ENCODE measurements at places on chromosomes 4 and X. TPM values are rescaled to one million over a fixed set of nuclear protein-coding genes. Genes with fewer than 3 reads are reported as not detected.

- no peak overlapping the region for H3K27ac ChIP-seq
- H3K36me3 ChIP-seq: no peaks in the 10 kb centered on the region
- DNase-seq: no peak
Measured at GRCh38 chrX:98071331-98071730, 1187.6 kb downstream of the RPA4 start.

GRCh38 chr4:20432088-20432487 is 180.4 kb downstream of the SLIT2 start:
- H3K4me3 ChIP-seq: peak overlapping the region; percentile 52
- DNase-seq: no peak
- no peaks in the 10 kb centered on the region for H3K36me3 ChIP-seq
- no peak overlapping the region for H3K27ac ChIP-seq
- peaks cover 7% of the 10 kb centered on the region for H3K4me1 ChIP-seq

DNA sequence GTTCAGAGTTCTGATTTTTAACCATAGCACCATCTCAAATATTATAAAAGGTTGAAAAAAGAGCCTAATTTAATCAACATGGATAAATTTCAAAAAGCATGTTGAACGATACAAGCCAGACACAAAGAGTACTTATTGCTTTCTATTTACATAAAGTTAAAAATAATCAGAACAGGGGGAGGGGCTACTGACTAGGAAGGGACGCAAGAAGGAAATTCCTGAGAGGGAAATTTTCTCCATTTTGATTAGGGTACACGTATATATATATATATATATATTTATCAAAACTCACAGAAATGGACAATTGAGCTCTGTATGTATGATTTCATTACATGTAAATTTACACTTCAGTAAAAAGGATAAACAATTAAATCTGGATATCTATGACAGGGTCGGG is 482 bp upstream of the MBTPS2 start:
- no peak for DNase-seq
- no peaks in the 10 kb centered on the region for H3K27me3 ChIP-seq
- H3K36me3 ChIP-seq: no peaks in the 10 kb centered on the region
- peak overlapping the region; percentile 83 for H3K4me3 ChIP-seq

DNA sequence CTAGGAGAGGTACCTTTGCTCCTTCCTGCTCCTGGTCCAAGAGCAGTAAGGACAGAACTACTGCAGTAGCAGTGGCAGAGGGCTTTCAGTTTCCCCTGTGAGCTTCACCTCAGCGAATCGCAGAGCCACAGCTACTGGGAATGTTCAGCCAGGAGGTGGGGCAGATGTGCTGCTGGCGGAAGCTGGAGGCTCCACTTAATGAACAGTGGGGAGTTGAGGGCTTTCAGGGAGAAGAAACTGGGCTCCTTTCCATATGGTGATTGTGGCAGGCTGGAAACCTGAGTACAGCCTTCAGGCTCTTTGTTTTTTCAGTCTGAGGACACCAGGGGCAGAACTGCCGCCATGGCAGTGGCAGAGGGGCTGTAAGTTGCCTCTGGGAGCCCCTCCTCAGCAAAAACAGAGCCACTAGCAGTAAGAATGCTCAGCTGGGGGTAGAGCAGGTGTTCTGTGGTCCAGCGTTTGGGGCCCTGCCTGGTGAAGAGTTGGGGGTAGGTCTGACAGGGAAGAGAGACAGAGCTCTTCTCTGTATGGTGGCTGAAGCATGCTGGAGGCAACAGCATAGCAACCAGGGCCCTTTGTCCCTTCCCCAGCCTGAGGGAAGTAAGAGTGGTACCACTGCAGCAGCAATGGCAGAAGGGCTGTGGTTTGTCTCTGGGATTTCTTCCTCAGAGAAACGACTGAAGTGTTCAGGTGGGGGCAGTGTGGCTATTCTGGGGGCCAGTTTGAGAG is 106.0 kb upstream of the GRXCR1 start:
- DNase-seq: no peak
- H3K4me1 ChIP-seq: no peaks in the 10 kb centered on the region
- no peak overlapping the region for H3K27ac ChIP-seq
- H3K36me3 ChIP-seq: no peaks in the 10 kb centered on the region
- no peak overlapping the region for H3K4me3 ChIP-seq
- no peaks in the 10 kb centered on the region for H3K27me3 ChIP-seq

FAT4 gene
- total RNA-seq: 83.7 TPM

- no peaks in the 10 kb centered on the region for H3K27me3 ChIP-seq
- no peaks in the 10 kb centered on the region for H3K4me1 ChIP-seq
- DNase-seq: no peak
- H3K4me3 ChIP-seq: no peak overlapping the region
- H3K27ac ChIP-seq: no peak overlapping the region
Measured at GRCh38 chr4:183350317-183351071, 28.3 kb upstream of the CLDN24 start.

- no peak overlapping the region for H3K4me3 ChIP-seq
- no peak for DNase-seq
- no peaks in the 10 kb centered on the region for H3K36me3 ChIP-seq
- H3K27ac ChIP-seq: no peak overlapping the region
Measured at GRCh38 chr4:63529581-63530337, 879.5 kb downstream of the TECRL start.

XK gene
- 1.5 TPM for total RNA-seq

DNA sequence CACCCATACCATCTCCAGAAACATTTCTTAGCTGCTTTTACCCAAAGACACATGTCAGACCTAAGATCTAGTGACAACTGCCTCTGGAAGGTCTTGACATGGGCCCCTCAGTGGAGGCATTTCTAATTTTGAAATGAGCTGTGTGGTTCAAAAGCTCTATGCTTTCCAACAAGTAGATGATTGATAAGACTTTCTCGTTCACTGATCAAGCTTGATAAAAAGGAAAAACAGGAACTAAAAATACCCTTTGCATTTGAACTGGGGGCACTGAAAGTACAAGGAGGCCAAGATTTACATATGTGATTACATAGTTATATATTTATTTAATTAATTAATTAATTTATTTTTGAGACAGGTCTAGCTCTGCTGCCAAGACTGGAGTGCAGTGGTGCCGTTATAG is 61.3 kb upstream of the SCOC start:
- DNase-seq: no peak
- H3K36me3 ChIP-seq: no peaks in the 10 kb centered on the region
- no peak overlapping the region for H3K27ac ChIP-seq

HPGDS gene
- total RNA-seq: 2.8 TPM

DNA sequence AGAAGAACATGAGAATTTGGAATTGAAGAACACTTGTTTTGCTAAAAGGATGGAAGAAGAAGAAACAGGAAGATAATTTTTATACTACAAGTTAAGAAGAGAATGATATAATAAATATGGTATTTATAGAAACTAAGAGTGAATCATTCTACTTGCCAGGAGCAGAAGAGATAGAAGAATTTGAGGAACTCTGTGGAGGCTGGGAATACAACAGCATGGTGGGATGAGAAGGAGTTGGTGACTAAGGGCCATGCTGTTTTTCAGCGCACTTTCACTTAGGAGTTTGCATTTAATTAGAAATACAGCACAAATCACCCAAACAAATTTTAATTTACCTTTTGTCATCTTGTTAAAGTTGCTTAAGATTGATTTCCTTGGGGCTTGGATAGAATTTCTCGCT is 20.5 kb downstream of the HADH start:
- H3K27me3 ChIP-seq: no peaks in the 10 kb centered on the region
- H3K27ac ChIP-seq: no peak overlapping the region
- no peak overlapping the region for H3K4me3 ChIP-seq

GRCh38 chrX:46912098-46912602 is at the start of gene JADE3:
Gene JADE3, plus strand, starts transcription at chrX:46912421. Its CDS starts 72,474 bp downstream, at chrX:46984895.
- peak within 1 kb of the TSS; percentile 79 for H3K4me3 ChIP-seq
- H3K36me3 ChIP-seq: no peaks in the 10 kb centered on the region
- no peaks in the 10 kb centered on the region for H3K27me3 ChIP-seq
- H3K4me1 ChIP-seq: no peaks in the 10 kb centered on the region

GRCh38 chr4:75398501-75398900 is 115.7 kb downstream of the RCHY1 start:
- no peaks in the 10 kb centered on the region for H3K27me3 ChIP-seq
- H3K27ac ChIP-seq: no peak overlapping the region
- no peak for DNase-seq
- H3K36me3 ChIP-seq: no peaks in the 10 kb centered on the region
- peaks cover 9% of the 10 kb centered on the region for H3K4me1 ChIP-seq

- no peaks in the 10 kb centered on the region for H3K27me3 ChIP-seq
- H3K36me3 ChIP-seq: no peaks in the 10 kb centered on the region
- peaks cover 4% of the 10 kb centered on the region for H3K4me1 ChIP-seq
- no peak overlapping the region for H3K27ac ChIP-seq
- H3K4me3 ChIP-seq: no peak overlapping the region
Measured at GRCh38 chr4:27318740-27319139, 458.1 kb downstream of the STIM2 start.

- no peaks in the 10 kb centered on the region for H3K27me3 ChIP-seq
- H3K36me3 ChIP-seq: no peaks in the 10 kb centered on the region
- DNase-seq: no peak
- H3K4me1 ChIP-seq: no peaks in the 10 kb centered on the region
Measured at GRCh38 chrX:26352891-26353430, 137.0 kb downstream of the MAGEB5 start.

- H3K27me3 ChIP-seq: no peaks in the 10 kb centered on the region
- H3K4me3 ChIP-seq: no peak overlapping the region
- no peak for DNase-seq
- no peaks in the 10 kb centered on the region for H3K4me1 ChIP-seq
- H3K27ac ChIP-seq: no peak overlapping the region
- no peaks in the 10 kb centered on the region for H3K36me3 ChIP-seq
Measured at GRCh38 chr4:20195071-20195885, 56.4 kb upstream of the SLIT2 start.

DNA sequence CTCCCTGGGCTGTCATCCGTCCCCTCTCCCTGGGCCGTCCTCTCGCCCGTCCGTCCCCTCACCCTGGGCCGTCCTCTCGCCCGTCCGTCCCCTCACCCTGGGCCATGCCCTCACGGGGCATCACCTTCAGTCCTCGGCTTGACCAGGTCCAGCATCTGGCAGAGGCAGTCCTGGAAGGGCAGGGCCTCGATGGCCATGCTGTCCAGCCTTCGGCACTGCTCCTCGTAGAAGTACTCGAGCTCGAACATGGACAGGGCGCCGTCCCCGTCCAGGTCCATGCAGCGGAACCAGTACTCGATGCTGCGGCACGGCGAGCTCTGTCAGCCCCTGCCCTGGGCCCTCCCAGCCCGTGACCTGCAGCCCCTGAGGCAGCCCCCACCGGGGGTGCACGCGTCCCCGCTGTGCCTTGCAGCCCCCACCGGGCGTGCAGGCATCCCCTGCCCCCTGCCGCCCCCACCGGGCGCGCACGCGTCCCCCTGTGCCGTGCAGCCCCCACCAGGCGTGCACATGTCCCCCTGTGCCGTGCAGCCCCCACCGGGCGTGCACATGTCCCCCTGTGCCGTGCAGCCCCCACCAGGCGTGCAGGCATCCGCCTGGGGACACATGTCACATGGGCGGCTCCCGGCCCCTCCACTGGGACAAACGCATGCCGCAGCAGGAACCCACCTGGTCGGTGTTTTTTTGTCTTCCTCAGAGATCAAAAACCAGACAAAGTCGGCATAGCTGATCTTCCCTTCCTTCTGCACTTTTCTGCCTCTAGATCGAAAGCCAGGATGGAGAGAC is 22.2 kb upstream of the GTPBP6 start:
- H3K36me3 ChIP-seq: no peaks in the 10 kb centered on the region
- no peak for DNase-seq
- no peaks in the 10 kb centered on the region for H3K4me1 ChIP-seq

DNA sequence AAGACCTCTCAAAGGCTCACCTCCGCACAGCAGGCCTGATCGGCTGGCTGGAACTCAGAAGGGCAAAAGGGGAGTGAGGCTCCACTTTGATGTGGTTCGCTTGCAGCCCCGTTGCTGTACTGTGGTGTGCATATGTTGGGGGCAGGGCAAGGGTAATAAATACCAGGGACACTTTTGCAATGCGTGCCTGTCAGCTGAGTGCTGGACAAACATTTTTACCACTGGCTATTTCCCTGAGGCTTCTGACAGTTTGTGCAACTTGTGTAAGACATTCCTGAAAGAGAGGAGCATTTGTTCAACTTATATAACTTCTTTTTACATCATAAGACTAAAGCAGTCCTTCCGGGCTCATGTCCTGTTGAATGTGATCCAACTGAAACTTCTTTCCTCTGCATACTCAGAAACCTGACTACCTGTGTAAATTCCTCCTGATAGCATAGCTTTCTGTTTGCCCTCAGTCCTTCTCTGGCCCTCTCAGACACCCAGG is 82.3 kb downstream of the SPRY1 start:
- no peaks in the 10 kb centered on the region for H3K27me3 ChIP-seq
- no peak overlapping the region for H3K27ac ChIP-seq
- H3K36me3 ChIP-seq: no peaks in the 10 kb centered on the region
- H3K4me1 ChIP-seq: no peaks in the 10 kb centered on the region
- H3K4me3 ChIP-seq: no peak overlapping the region
- DNase-seq: no peak

GAGE12F gene
- total RNA-seq: not detected

NUP62CL gene
- not detected for total RNA-seq
